Large intestine (tissue), 12 donors: ENCODE measurements at places on chromosomes 7 and 10. TPM values are rescaled to one million over a fixed set of nuclear protein-coding genes. Genes with fewer than 3 reads are reported as not detected.

DNA sequence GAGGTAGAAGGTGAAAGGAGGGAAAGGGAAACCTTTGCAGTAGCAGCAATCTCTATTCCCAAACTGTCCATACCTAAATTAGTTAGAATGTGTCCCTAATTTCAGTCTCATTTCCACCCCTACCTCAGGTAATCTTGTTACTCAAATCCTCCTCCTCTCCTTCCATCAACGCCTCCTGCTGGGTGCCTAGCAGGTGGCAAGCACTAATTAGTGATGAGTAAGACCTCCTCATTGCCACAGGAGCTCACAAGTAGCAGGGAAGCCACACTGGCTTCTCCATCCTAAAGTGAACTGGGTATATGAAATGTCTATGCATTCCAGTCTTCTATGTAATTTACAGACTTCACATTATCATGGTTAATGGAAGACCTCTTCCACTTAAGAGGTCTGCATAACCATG lies 25.7 kb upstream of the FAM133B start:
- DNase-seq: no peak

The VPS41 gene
- polyA plus RNA-seq: 63.7 TPM

DNA sequence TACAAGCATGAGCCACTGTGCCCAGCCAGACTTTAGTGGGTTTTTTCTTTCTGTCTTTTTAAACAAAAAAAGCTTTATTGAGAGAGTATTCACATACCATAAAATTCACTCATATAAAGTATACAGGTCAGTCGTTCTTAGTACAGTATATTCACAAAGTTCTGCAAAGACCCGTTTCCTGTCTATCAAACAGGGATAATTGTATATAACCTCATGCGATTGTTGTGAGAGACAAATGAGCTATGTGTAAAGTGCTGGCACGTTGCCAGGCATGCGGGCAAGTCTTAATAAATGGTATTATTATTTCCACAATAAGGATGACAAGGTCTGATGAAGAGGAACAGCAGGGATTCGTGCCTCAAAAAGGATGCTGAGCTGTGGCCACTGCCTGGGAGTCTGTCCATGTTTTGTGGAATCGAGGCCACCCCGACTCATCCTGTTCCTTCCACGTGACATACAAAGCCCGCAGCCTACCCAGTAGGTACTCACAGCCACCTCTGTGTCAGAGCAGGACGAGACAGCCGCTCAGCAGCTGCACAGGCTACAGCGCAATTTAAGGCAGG lies 51.6 kb downstream of the SMKR1 start:
- no peak for DNase-seq

DNA sequence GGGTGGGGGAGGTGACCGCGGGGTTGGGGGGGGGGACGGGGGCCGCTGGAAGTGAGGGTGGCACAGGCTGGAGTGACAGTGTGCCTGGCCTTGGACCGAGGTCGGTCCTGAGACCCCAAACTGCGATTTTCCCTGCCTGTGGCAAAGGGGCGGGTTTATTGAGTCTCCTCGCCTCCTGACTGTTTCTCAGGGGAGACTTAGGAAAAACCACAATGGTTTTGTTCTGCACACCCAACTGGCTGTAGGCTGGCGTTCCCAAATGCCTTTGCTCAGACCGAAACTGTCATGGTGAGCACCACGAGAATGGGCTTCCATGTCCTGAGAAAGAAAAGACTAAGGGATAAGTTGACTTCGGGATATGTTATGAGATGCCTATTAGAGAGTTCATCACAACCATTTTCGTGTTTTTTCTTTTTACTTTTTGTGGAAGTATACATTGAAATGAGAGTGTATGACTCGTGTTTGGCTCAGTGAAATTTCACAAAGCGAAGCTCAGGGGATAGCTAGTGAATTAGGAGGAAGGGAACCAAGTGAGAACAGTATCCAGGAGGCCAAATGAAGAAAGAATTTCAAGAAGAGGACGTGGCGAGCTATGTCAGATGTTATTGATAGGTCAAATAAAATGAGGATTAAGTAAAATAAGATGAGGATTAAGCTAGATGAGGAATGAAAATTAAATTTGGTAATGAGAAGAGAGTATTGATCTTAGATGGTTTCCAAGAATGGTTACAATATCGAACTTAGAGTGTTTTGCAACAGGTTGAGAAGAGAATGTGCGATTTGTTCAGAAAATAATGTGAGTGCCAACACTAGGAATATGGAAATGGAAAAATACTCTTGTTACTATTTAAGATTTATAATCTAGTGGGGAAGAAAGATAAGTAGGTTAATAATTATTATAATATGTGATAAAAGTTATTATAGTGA lies 918 bp downstream of the NET1 start:
- no peak for DNase-seq

- no peak for DNase-seq
Measured at GRCh38 chr10:25455980-25456567, 281.3 kb downstream of the GPR158 start.

The EPO gene
- 0.19 TPM for polyA plus RNA-seq

The ZNF789 gene
- 61.3 TPM for polyA plus RNA-seq

The PDZD7 gene
- polyA plus RNA-seq: 95.8 TPM
